HS-5 (cell line): ENCODE measurements at places on chromosomes 6 and 20.

GRCh38 chr6:43285832-43286231 is 12.2 kb upstream of the SLC22A7 start:
- no peak for DNase-seq

DNA sequence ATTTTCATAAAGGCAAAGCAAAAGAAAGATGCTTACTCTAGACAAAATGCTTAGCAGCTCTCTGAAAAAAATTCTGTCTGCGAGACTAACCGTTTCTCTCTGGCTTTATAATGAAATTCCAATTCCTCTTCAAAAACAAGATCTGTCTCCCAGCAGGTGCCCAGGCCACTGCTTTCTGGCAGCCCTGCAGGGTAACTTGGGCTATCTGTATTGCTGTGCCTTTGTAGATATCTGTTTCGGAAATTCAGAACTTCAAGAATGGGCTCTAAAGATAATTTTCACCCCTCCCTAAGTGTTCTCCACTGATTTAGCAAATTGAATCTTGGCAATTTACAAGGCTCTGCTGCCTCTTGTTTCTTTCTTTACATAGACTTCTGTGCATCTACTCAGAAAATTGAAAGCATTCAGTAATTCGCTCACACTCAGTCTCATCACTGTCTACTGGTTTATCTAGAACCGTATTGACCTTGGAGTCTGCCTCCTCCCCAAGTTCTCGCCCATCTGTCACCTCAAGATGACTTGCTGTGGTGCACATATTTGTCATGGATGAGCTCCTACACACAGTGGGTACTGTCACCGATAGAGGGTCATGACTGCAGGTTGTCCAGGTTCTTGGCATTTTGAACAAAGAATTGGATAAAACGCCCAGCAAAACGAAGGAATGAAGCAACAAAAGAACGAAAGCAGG is 26.4 kb upstream of the FABP7 start:
- no peak for DNase-seq

GRCh38 chr6:114362957-114363356 is 20.1 kb upstream of the HS3ST5 start:
- no peak for DNase-seq

GRCh38 chr6:75415804-75416203 is 77.8 kb downstream of the FILIP1 start:
- DNase-seq = no peak

DNA sequence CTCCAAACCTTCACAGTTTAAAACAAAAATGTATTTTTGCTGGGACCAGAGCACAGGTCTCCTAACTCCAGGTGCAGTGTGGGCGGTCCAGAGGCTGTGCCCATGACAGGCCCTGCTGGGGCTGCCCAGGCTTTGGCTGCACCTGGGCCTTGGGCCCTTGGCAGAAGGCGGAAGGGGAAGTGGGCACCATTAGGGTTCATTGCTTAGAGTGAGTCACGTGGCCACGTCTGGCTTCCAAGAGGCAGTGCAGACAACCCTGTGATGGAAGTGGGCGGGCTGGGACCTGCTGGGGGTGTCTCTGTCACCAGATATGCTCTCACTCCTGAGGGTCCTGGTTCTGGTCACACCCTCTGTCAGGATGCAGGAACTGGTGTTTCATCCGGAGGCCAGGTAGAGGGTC is 302.2 kb downstream of the QKI start:
- no peak for DNase-seq
